Bronchial smooth muscle cell (primary cell): ENCODE measurements at places on chromosomes 5 and 9. TPM values are rescaled to one million over a fixed set of nuclear protein-coding genes. Genes with fewer than 3 reads are reported as not detected.

Gene TAF1L
- under 0.01 TPM in 2 replicates for total RNA-seq

Gene WDR38
- total RNA-seq = not detected in 2 replicates

Gene THBS4
- total RNA-seq = 1.6 and 3.4 TPM in 2 replicates

Gene KDM3B
- total RNA-seq = 34.8 and 40.2 TPM in 2 replicates

Gene GLT6D1
- total RNA-seq = not detected in 2 replicates

Gene CTNND2
- total RNA-seq = not detected in 2 replicates

Gene GNA14
- 0.09 and 0.16 TPM in 2 replicates for total RNA-seq

Gene PCDH1
- under 0.01 and 0.26 TPM in 2 replicates for total RNA-seq

Gene OLFML2A
- total RNA-seq = 5.7 and 7.4 TPM in 2 replicates

Gene PCDHB16
- total RNA-seq = 0.16 and 2.1 TPM in 2 replicates

Gene LCN9
- total RNA-seq = not detected in 2 replicates

Gene LMNB1
- 9.1 and 11.7 TPM in 2 replicates for total RNA-seq

Gene LECT2
- not detected in 2 replicates for total RNA-seq

Gene CAMK2A
- 0.47 and 0.69 TPM in 2 replicates for total RNA-seq

Gene GTF3C4
- total RNA-seq = 9.0 and 9.3 TPM in 2 replicates

Gene PRKAA1
- 112 and 145 TPM in 2 replicates for total RNA-seq

Gene WNT8A
- total RNA-seq = not detected in 2 replicates

Gene PCDHB15
- 0.32 and 0.60 TPM in 2 replicates for total RNA-seq

Gene ROR2
- 2.4 and 5.8 TPM in 2 replicates for total RNA-seq

Gene SNCB
- total RNA-seq = 0.09 and 0.32 TPM in 2 replicates

Gene COL23A1
- total RNA-seq = under 0.01 TPM in 1 of 2 replicates, not detected in the other

Gene SLC22A4
- total RNA-seq = 1.2 and 4.4 TPM in 2 replicates

Gene CTXN3
- not detected in 2 replicates for total RNA-seq

Gene SPINK9
- not detected in 2 replicates for total RNA-seq

Gene PLAC8L1
- 0.17 TPM in 1 of 2 replicates, not detected in the other for total RNA-seq

Gene FCN2
- not detected in 2 replicates for total RNA-seq

Gene ANKRA2
- total RNA-seq = 20.1 and 30.1 TPM in 2 replicates

Gene IL9
- total RNA-seq = not detected in 2 replicates

Gene NOTCH1
- total RNA-seq = 11.8 and 17.3 TPM in 2 replicates

Gene GDF9
- total RNA-seq = under 0.01 and 0.09 TPM in 2 replicates

Gene CDO1
- 29.2 and 49.2 TPM in 2 replicates for total RNA-seq

Gene TRPM6
- total RNA-seq = under 0.01 TPM in 2 replicates

Gene SH2D3C
- not detected in 2 replicates for total RNA-seq

Gene EPB41L4A
- 0.09 and 0.16 TPM in 2 replicates for total RNA-seq

Gene SH3TC2
- 0.34 and 3.6 TPM in 2 replicates for total RNA-seq

Gene SLC46A2
- total RNA-seq = not detected in 2 replicates

Gene SLC27A6
- total RNA-seq = not detected in 2 replicates

Gene ADAMTS13
- total RNA-seq = 2.5 and 3.3 TPM in 2 replicates

Gene FLT4
- 0.09 and 0.16 TPM in 2 replicates for total RNA-seq

Gene ARL14EPL
- 0.69 TPM in 1 of 2 replicates, not detected in the other for total RNA-seq

Gene DDX4
- not detected in 2 replicates for total RNA-seq
